IgD-negative memory B cell (primary cell): ENCODE measurements at places on chromosomes 11 and 22. TPM values are rescaled to one million over a fixed set of nuclear protein-coding genes. Genes with fewer than 3 reads are reported as not detected.

B3GAT1 gene
- not detected for polyA plus RNA-seq

C11orf16 gene
- not detected for polyA plus RNA-seq

ZNF143 gene
- 28.9 TPM for polyA plus RNA-seq

SCGB1A1 gene
- polyA plus RNA-seq, result not detected

ST13 gene
- polyA plus RNA-seq, result 211 TPM

CREBZF gene
- 16.0 TPM for polyA plus RNA-seq

CBLIF gene
- not detected for polyA plus RNA-seq

FUT4 gene
- polyA plus RNA-seq, result 0.61 TPM

GPR83 gene
- 0.20 TPM for polyA plus RNA-seq

OR9G1 gene
- not detected for polyA plus RNA-seq

CD6 gene
- 8.6 TPM for polyA plus RNA-seq

VSIG10L2 gene
- polyA plus RNA-seq, result not detected

MMP12 gene
- not detected for polyA plus RNA-seq

PTPN5 gene
- not detected for polyA plus RNA-seq

CDCA5 gene
- polyA plus RNA-seq, result 2.0 TPM

C22orf31 gene
- polyA plus RNA-seq, result not detected

IGLL5 gene
- 195 TPM for polyA plus RNA-seq

IFT27 gene
- 12.4 TPM for polyA plus RNA-seq

AGBL2 gene
- polyA plus RNA-seq, result 1.4 TPM
